ENCODE measurements at places on chromosomes 5 and 9.
A peak's percentile ranks its signal among the peaks of the same experiment; 100 is the strongest.

DNA sequence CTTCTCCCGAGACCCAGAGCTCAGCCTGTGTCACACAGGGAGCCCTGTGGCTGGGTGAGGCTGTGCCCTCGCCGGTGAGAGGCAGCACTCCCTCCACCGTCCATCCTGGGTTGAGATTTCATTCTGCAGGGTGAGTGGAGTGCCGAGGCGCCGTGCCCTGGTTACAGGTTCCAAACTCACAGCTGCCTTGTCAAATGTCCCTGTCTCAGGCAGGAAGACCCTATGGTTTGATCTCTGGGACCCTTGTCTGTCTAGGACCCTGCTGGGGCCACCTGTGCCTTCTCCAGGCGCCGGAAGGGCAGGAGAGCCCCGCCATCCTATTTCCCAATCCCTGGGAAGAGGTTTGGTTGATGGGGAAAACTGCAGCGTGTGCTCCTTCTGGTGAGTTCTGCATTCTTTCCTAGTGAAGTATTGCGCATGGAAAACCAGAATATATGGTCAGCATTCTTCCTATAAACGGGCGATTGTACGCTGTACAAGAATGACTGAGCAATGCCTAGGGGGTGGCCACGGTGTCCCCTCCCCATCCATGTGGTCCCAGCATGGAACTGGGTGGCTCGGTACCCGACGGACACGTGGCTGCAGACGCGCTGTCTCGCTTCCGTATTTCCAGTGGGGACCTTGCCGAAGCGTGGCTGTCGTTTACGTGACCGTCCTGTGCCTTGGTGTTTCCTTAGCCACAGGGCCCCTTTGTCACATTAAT, 95.9 kb upstream of the COL5A1 start:
- no peak for DNase-seq

DNA sequence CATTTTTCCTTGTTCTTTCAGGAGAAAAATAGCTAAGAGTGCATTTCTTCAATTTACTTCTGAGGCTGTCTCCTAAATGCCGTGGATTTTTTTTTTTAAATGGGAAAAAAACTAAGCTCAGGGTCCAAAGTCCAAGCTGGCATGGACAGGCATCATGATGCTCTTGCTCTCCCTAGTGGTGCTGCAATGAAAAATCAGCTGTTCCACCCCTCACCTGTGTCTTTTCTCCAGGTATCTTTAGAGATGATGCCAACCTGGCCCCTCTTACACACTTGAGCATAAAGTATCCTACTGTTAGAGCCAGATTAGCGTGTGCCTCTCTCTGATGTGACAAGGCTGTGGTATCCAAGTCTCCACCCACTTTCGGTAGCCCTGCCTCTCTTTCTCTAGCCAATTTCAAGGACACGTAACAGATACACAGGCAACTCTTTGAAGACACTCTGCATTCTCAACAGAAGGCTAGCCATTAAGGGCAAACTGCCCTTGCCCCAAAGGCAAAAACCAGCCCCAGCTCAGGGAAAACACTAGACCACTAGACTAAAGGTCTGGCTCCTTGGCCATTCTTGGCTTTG, 208.8 kb downstream of the SAXO1 start:
- DNase-seq = peak; percentile 25

DNA sequence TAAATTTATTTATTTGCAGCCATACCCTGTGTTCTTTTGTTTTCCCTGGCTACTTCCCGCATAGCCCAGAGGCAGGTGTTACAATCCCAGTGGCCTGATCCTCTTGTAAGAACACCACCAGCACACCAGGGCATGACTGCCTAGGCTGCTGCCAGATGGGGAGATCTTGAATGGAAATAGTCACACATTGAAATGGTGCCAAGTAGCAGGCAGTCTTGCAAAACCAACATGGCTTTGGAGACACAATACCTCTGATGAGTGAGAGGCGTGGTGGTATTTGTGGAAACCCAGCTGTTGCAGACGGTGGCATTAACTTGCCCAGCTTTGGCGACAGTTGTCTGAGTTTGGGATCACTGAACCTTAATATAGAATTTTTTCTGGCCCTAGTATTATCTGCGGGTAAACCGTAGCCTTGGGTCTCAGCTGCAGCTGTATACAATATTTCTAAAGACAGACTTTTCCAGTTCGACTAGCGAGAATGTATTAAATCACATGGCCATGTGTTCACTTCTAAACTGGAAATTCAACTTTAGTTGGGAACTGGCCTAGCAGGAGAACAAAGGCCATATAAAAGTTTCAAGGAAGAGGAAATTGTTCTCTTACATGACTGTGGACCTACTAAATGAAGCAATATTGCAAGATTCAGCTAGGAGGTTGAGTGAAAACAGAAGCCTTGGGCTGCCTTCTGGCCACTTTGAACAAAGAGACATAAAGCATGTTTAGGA, 277.0 kb downstream of the SMARCA2 start:
- DNase-seq = no peak

GRCh38 chr9:121833061-121833460, 181.6 kb downstream of the DAB2IP start:
- DNase-seq = no peak

DNA sequence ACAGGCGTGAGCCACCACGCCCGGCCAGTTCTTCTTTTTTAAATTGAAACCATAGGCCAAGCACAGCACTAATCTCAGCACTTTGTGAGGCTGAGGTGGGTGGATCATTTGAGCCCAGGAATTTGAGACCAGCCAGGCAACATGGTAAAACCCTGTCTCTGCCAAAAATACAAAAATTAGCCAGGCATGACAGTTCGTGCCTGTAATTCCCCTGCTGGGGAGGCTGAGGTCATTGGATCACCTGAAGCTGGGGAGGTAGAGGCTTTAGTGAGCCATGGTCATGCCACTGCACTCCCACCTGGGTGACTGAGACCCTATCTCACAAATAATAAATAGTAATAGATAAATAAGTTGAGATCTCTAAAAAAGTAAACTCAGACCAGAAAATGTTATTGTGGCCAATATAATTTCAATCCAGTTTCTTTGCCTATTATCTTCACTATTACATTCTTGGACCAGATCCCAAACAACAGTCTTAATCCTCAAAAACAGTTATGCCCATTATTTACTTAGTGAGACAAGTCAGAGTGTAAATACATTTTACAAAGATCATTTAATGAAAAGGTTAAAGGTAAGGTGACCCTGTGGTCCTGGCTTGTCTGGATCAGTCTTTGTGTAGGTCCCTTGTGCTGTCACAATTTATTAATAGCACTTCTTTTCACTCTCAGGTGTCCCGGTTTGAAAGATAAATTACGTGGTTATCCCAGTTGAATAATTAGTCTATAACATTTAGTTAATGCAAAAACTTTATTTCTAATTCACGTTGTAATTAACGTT, 53.6 kb downstream of the RAB24 start:
- no peak for DNase-seq

- no peak for DNase-seq
Observed at GRCh38 chr9:78707080-78707479, 410.2 kb downstream of the PSAT1 start.

DNA sequence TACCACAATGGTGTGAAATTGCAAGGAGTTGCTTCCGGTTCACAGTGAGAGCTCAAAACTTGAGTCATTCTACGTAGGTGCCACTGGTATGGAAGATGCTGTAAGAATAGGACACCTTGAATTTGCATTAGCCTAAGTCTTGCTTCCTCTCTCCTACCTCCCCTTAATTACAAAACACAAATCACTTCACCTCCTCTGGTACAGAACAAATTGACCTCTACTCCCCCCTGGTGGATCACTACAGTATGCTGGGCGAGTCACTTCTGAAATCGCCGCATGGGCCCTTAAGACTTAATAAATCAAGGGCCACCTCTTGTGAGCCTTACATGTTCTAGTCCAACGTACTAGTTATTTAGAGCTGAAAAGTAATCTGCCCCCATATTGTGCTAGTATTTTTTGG, 145.3 kb upstream of the SMARCA2 start:
- peak; percentile 19 for DNase-seq

DNA sequence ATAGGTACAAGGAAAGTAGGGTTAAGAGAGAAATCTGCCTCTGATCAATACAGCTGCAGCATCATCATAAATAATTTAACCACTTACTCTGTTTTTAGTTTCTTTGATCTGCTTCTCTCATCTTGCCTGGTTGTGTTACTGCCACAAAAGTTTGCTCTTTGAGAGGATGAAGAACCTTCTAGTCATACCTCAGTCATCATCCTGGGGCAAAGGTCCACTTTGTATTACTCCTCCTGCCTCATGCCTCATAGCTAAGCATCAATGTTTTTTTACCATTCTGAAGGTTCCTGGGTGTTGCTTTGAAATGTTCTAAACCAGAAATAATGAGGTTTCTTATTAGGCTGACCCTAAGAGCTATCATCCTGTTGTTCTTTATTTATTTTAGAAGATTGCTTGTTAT, 17.1 kb upstream of the TRIM36 start:
- DNase-seq = no peak

DNA sequence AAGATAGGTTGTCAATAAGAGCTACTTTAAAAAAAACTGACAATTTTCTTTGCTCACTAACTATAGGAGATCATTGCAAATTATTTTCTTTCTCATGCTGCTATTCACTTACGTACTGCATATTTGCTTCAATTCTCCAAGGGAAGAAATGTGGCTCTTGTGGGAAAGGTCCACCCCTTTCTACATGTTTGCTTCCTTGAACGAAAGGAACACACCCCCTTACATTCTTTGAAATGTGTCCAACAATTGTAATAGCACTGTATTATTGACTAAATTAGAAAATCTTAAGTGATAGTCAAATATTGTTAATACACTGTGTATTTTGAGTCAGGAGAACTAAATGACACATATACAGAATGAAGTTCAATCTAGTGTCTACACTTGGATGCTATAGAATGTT, 5.2 kb downstream of the MEF2C start:
- DNase-seq = no peak

DNA sequence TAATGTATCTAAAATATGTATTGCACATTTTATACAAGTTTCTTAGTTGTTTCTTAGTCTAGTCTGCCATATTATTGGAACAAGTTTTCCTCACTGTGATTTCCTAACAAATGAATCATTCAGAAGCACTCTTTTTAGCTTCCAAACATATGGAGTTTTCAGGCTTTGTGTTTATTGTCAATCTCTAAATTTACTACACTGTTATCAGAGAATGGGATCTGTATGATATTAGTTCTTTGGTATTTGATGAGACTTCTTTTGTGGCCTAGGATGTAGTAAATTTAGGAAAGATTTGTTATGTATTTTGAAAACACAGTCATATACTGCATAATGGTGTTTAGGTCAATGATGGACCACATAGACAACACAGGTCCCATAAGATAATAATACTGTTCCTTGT, 25.7 kb downstream of the SREK1IP1 start:
- no peak for DNase-seq

GRCh38 chr9:87343816-87344430, 153.7 kb upstream of the DAPK1 start:
- no peak for DNase-seq

DNA sequence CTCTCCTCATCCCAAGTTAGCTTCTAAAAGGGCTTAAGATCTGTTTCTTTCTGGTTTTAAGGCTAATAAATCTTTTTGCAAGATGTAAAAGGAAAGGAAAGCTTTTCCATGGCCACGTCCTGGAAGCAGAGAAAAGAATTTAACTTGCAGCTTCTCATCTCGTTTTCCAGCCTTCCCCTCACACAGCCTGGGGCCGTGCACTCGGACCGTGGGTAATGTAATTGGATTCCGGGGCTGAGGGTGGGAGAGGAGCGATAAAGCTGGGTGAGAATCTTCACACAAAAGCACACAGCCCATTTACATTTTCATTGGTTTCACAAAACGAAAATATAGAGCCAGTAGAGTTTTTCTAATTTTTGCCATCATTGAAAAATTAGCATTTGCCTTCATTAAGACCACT, 91.2 kb downstream of the IRX2 start:
- DNase-seq = no peak

- peak; percentile 46 for DNase-seq
Observed at GRCh38 chr5:79255786-79256557, 20.0 kb downstream of the JMY start.

GRCh38 chr9:104177003-104177611, 83.0 kb downstream of the SMC2 start:
- DNase-seq = peak; percentile 21

DNA sequence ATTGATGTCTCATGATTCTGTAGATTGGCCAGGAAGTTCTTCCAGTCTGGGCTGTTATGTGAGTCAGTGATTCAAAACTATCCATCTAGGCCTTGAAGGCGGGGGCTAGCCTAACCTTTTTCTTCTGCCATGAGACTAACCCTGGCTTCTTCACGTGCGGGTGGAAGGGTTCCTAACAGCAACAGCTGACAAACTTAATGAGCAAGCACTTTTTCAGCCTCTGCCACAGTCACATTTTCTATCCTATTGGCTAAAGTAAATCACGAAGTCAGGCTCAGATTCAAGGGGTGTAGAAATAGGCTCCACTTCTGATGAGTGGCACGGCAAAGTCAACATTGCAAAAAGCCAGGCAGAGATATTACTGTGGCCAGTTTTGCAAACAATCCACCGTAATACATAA, 68.4 kb downstream of the STK32A start:
- DNase-seq = no peak

DNA sequence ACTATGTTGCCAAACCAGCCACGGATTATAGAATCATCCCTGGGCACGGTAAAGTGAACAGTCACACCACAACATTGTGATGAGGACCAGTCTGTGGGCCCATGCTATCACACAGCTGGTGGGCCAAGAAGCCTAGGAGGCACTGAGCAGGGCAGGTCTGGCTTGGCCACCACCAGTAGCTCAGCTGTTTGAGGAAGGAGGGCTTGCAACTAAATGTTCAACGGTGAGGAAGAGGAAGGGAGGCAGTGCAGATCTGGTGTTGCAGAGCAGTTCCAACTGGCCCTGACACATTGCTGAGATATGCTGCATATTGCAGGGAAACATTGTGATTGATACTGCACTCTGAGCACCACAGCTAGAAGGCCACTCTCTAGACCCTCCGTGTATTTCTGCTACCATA, 77.9 kb upstream of the ATG10 start:
- no peak for DNase-seq

GRCh38 chr9:6827439-6828145, 69.8 kb downstream of the KDM4C start:
- peak; percentile 52 for DNase-seq

GRCh38 chr5:37754976-37755375, 84.9 kb downstream of the GDNF start:
- DNase-seq = no peak

- peak; percentile 23 for DNase-seq
Observed at GRCh38 chr9:119284587-119285337, 84.5 kb downstream of the BRINP1 start.

Data from ACHN (cell line).